ENCODE measurements at places on chromosomes 13 and 19.

DNA sequence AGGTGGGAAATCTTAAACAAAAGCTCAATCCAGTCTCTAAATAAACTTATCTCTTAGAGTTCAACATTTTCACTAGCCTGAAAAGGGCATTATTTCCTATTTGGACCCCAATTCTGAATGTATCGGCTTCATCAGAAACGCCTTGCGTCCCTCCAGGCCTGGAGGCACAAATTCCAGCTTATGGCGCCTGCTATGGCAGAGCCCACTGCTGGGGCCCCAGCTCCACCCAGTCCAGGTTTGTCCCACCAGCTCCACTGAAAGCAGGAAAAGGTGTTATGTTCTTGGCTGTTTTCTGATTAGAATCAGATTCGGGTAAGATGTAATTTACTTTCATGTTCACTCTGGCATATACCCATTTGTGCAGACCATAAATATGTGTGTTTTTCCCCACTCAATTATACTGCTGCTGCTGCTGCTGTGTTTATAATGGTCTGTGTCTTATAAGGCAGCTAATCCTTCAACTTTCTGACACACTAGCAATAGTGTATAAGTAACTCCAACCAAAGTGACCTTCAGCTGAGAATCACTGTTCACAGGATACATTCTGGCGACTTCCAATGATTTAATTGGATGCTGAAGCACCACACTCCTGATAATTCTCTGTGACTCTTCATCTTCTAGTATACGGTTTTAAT lies 6.4 kb downstream of the IRS2 start:
- DNase-seq = no peak

DNA sequence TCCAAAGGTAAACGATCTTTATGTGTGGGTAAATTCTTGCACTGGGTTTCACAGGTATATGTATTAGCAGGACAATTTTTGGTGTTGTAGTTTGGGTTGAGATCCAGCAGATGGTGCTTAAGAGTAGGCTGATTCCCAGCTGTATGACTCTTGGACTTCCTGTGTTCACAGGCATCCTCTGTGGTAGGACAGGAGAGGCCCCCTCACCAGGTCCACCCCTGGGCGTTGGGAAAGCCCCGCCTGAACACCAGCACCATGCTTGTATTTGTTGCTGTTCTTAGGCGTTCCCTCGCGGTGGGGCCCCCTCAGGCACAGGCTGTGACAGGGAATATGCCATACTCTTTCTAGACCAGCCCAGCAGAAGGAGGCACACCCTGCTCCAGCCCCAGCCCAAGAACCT lies 49.5 kb upstream of the PCDH17 start:
- no peak for DNase-seq

DNA sequence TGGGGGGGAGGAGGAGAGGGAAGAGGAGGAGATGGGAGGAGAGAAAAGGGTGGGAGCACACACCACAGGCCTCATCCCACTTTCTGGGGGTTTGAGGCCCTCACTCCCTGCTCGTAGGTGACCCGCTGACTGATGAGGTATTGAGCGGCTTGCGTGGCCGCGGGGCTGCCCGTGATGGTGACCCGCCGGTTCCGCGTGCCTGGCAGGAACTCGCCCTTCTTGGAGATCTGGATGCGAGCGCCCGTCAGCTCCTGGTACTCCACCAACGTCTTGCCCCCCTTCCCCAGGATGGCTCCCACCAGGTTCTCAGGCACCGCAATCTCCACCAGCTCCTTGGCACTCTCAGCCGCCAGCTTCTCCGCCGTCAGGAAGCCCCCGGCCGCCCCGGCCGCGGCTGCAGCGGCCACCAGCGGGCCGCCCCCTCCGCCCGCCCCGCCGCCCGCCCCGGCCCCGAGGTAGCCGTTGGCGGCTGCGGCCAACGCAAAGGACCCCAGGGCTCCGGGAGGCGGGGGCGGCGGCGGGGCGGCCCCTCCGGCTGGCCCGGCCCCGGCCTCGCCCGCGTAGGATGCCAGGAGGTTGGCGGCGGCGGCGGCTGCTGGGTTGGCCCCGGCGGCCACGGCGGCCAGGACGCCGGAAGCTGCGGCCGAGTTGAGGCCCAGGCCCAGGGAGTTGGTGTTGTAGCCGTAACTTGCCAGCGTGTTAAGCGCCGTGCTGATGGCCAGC lies 25.4 kb upstream of the NANOS2 start:
- DNase-seq = no peak

GRCh38 chr13:79314652-79315051 lies 91.4 kb downstream of the RBM26 start:
- no peak for DNase-seq

DNA sequence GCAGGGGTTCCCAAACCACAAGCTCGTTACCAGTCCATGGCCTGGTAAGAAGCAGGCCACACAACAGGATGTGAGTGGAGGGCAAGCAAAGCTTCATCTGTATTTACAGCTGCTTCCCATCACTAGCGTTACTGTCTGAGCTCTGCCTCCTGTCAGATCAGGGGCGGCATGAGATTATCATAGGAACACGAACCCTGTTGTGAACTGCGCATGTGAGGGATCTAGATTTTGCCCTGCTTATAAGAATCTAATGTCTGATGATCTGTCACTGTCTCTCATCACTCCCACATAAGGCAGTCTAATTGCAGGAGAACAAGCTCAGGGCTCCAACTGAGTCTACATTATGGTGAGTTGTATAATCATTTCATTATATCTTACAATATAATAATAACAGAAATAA lies 677.4 kb upstream of the SLITRK6 start:
- DNase-seq = no peak

DNA sequence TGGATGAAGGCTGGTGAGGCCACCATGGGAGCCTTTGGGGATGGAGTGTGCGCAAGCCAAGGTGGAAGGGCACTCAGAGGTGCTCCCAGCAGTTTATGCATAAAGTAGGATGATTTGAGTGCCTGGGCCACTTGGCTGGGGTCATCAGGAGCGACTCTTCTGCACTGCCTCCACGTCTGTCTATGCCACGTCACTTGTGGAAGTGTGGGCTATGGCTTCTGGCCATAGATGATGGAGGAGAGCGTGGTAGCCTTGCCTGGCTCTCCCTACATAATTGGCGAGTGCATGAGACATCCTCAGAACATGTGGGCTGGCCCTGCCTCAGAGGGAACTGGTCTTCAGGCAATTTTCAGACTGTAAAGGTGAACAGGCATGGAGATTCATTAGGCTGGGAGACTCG lies 182.9 kb downstream of the TEX29 start:
- DNase-seq = no peak

GRCh38 chr19:45558399-45558878 lies 26.2 kb downstream of the OPA3 start:
- DNase-seq = no peak

DNA sequence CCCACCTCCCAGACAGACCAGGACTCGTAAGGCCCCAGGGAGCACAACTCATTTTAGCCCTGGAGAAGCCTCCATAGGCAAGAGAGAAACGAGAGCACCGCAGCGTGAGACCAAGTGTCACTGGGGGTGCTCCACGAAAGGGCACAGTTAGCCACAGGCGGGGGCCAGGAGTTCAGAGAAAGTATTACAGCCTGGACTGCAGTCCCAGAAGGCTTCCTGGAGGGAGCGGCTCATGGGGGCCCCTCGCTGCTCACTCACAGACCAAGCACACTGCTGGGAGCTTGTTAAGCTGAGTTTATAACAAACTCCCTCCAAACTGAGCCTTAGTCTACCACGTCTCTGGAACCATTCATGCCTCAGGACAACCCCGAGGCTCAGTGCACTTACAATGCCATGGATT lies 16.5 kb downstream of the ANKRD27 start:
- no peak for DNase-seq

- no peak for DNase-seq
These were observed 69.3 kb upstream of the ATP12A start for GRCh38 chr13:24610956-24611355.

DNA sequence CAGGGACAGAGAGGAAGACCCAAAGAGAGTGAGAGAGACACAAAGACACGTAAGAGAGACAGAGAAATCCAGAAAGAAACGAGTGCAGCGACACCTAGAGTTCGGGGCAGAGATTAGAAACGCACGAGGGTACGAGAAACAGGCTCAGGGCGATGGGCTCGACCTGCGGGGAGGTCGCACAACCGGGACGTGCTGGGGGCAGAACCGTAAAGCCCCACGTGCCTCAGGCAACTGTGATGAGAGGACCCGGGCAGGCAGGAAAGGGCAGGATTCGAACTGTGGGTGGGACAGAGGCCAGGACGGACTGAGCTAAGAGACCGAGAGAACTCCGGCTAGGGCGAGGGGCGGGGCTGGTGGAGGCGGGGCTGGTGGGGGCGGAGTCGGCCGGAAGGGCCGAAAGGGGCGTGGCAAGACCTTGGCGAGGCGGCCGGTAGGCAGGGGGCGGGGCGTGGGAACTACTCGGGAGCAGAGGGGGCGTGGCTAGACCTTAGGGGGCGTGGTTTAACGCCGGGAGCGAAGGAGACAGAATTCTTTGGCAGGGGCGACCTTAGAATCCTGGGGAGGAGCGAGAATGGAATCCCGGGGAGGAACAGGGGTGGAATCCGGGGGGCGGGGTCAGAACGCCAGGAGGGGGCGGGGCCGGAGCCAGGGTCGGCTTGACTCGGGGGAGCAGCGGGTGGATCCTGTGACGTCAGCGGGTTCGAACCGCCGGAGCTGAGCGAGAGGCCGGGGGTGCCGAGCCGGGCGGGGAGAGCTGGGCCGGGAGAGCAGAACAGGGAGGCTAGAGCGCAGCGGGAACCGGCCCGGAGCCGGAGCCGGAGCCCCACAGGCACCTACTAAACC lies at the start of gene NECTIN2:
TSS of gene NECTIN2 (plus strand) at position 686 of the 843 bp plus-strand sequence. CDS start 229 bp downstream, outside the sequence.
- peak; percentile 38 for DNase-seq

- DNase-seq = no peak
These were observed 10.9 kb downstream of the RFX1 start for GRCh38 chr19:13995017-13995728.

DNA sequence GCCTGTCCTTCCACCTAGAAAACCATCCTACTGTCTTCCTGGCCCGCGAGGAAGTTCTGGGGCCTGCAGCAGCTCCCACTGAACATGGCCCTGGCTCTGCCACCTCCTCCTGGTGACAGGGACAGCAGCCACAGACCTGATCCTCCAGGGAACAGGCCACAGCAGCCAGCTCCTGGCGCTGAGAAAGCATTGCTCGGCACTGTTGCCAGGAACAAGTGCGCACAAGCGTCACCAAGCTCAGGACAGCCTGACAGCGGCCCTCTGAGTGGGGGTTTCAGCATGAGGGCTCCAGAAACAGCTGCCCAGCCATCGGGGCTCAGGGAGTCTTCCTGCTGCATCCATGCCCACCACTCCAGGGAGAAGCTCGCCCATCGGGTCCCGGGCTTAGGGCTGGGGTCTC lies 21.9 kb downstream of the AP3D1 start:
- no peak for DNase-seq

DNA sequence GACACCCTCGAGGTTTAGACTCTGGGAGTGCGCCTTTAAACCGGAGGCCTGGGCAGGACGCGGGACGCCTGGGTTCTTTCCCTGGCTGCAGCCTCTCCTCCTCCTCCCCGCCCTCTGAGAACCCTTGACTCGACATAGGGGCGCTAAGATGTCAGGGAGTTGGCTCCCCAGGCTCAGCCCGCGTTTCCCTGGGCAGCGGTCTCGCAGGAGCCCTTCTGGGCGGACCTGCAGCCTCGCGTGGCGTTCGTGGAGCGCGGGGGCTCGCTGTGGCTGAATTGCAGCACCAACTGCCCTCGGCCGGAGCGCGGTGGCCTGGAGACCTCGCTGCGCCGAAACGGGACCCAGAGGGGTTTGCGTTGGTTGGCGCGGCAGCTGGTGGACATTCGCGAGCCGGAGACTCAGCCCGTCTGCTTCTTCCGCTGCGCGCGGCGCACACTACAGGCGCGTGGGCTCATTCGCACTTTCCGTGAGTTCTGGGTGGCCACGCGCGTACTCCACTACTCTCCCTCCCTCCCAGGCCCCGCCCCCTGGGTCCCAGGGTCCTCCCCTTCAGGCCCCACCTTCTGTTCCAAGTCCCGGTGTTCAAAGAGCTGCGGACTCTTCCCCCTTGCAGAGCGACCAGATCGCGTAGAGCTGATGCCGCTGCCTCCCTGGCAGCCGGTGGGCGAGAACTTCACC lies 1.3 kb downstream of the ICAM5 start:
- DNase-seq = no peak

DNA sequence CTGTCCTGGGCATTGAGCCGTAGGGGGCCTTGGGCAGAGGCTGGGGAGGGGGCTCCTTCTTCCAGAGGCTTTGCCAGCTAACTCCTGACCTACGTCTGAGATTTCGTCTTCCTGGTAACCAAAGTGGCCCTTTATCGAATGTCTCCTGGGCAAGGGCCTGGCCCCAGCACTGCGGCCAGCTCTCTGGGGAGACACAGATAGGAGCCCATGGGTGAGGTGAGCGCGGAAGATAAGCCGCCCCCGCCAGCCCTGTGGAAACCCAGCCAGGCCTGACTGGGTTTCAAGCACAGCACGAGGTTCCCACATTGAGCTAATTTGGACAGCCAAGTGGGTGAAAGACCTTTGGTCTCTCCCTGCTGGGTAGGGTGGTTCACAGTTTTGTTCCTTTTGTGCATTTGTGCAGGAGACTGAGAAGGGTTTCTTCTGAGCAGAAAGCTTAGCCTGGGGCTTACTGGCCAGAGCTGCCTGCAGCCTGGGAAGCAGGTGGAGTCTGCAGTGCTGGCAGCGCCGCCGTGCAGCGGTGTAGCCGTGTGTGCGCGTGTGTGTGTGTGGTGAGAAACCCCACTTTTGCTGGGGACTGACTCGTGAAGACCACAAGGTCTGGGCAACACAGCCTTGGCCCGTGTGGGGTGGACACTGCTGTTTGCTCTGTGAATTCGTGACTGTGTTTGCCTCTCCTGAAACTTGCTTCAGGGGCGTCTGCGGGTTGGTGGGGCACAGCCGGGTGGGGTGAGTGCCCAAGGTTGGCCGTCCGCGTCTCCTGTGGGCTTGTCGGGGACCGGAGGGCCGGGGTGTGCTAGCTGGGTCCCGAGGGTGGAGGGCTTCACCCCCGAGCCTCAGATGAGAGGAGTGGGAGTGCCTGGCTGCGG lies 2.5 kb downstream of the BSG start:
- DNase-seq = no peak

- DNase-seq = no peak
These were observed 4.6 kb downstream of the RNASEH2B start for GRCh38 chr13:50914176-50914700.

DNA sequence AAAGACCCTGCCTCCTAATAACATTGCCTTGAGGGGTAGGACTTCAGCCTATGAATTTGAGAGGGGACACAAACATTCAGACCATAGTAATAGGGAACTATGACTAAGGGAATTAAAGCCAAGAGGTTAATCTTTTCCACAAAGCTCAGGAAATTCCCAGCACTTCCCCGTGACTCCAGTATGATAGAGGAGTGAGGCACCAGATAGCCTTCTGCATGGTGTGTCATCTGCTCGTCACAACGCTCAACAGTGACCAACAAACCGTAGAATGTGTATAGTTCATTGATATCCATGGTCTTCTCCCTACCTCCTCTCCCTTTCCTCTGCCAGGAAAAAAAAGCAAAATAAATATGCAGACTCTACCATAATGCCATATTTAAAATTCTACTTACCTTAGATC lies 64.4 kb downstream of the B3GLCT start:
- DNase-seq = no peak

GRCh38 chr19:28831462-28831861 lies 381.5 kb downstream of the UQCRFS1 start:
- no peak for DNase-seq

DNA sequence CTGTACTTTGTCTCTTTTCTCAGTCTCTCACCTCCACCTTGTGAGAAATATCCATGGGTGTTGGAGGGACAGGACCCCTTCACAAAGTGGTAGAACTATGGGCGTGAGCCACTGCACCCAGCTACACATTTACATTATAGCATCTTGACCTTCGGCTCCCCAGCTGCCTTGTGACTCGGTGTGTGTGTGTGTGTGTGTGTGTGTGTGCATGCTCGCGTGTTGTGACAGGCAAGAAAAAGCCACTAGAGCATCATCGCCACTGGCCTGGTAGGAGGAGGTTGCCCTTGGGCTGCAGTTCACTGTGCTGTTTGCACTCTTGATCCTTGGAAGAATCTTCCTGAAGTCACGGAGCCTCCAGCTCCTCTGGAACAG lies 13.7 kb upstream of the ZNF888 start:
- DNase-seq = no peak

Data from SIG-M5 (cell line).